Urothelium cell line (cell line): ENCODE measurements at places on chromosomes 4 and X.

- DNase-seq = no peak
Observed at GRCh38 chr4:182067828-182068227, 175.4 kb upstream of the TENM3 start.

DNA sequence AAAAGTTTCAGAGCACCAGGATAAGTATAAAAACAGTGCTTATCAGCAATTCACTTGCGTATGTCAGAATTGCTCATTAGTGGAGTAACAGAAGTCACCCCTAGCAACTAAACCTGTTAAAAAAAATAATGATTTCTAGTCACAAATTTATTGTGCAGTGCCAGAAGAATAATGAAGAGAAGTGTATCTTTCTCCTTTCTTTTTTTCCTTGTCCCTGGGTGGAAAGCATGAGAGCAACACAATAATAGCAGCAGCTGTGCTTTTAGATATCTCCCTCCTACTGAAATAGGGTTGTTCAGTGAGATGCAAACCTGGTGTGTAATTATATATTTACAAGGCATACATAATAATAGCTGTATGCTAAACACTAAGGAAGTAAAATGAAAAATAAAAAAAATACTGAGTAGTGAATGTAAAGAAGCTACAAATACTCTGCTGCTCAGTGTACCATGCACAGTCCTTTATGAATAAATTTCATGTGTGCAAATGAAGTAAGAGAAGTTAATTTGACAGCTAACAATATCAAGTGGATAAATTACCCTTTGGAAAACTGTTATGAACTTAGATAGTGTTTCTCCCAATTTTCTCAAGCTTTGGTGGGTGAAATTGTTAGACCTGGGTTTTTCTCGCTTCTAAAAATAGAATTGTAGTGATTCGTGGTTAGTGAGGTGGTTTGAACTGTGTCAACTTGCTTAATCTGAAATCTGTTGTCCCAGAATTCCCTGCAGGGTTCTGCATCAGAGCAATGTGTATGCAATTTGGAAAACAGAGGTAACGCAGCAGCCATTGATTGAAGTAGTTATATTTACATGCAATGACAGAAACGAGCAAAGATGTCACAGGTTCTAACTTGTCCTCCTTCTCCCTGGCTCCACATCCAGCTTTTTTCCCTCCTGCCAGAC lies 125.7 kb upstream of the NDST3 start:
- no peak for DNase-seq

DNA sequence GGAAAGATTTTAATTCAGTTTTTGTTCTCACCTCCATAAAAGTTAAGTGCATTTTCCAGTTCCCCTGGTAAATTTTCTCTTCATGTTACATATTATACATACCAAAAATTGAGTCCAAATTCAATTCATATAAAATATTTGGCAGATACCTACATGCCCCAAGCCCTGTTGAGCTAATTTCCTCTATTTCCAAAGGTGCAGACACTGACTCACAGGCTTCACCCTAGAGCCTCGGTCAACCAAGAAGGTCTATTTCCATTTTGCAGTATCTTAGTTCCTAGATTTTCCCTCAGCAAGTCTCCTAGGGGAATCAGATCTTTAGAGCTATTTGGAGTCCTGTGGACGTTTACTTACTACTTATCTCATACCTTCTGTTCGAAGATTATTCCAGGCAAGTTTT lies 174.4 kb downstream of the TSPAN5 start:
- peak; percentile 37 for DNase-seq

DNA sequence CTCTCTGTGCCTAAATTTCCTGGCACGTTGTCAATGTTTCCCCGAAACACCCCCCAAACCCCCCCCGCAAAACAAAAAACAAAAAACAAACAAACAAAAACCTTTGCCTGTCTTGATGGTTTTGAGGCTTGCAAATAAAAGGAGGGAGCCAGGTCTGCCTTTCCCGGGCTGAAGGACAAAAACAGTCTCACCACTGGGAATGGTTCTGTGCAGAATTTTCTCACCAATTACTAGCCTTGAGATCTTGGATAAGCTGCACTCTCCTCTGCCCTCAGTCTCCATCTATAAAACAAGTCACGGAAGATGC lies 15.5 kb downstream of the NKX3-2 start:
- no peak for DNase-seq

- peak; percentile 22 for DNase-seq
Observed at GRCh38 chr4:16864199-16864598, 34.2 kb downstream of the LDB2 start.

DNA sequence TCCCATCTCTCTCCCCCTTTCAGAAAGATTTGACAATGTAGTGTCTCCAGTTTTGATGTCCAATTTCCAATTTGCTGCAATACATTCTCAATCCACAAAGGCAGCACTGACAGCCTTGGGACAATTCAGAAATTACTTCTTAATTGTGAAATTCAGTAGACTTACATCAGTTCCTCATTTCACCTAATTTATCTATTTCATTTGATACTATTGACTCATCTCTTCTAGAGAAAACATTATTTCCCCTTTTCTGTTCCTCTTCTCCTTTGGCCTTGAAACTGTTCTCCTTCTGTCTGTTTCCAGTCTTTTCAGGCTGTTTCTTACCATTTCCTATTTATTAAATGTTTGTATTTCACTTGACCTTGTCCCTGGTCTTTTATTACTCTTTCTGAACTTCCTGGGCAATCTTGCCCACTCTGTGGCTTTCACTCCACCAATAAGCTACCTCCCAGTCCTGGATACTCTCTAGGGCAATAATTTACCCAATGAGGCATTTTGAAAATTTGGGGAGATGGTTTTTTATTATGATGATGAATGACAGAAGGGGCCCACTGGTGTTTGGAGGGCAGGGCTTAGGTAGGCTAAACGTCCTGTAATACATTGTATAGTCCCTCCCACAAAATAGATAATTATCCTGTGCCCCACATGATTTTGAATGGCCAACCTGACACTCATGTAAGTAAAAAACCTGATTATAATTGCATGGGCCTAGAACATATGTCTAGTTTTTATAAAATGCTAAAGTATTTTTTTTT lies 498.0 kb upstream of the BOD1L1 start:
- no peak for DNase-seq

GRCh38 chr4:40251366-40251765 lies 54.5 kb downstream of the RHOH start:
- peak; percentile 34 for DNase-seq

DNA sequence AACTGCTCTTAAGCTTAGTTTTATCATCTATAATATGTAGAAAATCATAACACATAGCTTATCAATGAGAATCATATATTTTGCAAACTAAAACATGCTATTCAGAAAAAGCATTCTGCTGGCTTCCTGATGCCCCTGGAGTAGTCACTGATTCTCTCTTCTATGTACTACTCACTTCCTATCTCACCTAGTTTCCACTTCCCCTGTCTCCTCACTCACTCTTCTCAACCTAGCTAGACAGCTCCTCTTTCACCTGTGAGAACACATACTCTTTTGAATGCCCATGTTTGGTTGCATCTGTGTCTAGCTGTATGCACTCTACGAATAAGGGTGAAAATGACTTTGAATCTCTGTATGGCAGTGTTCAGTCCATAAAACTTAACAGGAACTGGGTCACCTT lies 9.3 kb downstream of the TMEM144 start:
- DNase-seq = no peak

GRCh38 chr4:10129196-10130177 lies 12.9 kb upstream of the WDR1 start:
- DNase-seq = no peak

GRCh38 chr4:148215202-148215601 lies 227.0 kb downstream of the NR3C2 start:
- DNase-seq = no peak

DNA sequence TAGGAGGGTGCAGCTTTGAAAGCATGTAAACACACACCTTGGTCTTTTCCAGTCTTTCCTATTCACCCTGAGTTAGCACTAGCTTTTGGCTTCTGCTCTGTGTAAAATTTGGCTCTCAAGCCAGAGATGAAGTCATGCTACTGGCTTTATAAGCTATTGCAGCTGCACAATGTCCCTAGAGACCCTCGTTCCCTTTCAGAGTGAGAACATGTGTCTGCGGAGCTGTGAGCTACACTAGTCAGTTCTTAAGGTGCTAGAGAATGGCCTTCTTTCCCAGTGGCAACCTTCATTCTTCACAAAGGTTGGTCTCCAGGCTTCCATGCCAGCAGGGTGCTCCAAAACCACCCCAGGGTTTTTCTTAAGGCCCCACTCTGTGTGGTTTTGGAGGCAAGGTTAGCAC lies 199.1 kb downstream of the SPATA18 start:
- DNase-seq = no peak

DNA sequence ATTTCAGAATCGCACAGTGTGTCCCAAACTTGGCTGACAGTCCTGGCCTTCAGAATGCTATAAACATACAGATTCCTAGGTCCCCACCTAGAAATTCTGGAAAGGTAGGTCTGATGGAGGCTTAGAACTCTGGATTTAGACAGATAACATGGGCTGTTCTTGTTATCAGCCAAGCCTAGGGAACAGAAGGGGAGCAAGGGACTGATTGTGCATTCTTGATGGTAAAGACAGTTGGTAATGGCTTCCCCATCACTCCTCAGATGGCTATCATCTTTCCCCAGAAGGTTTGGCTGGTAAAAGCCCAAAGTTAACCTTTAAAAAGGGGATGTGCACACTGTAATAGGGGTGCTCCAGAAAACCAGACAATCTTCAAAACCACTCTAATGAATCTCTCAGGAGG lies 35.7 kb downstream of the DIPK2B start:
- DNase-seq = no peak

DNA sequence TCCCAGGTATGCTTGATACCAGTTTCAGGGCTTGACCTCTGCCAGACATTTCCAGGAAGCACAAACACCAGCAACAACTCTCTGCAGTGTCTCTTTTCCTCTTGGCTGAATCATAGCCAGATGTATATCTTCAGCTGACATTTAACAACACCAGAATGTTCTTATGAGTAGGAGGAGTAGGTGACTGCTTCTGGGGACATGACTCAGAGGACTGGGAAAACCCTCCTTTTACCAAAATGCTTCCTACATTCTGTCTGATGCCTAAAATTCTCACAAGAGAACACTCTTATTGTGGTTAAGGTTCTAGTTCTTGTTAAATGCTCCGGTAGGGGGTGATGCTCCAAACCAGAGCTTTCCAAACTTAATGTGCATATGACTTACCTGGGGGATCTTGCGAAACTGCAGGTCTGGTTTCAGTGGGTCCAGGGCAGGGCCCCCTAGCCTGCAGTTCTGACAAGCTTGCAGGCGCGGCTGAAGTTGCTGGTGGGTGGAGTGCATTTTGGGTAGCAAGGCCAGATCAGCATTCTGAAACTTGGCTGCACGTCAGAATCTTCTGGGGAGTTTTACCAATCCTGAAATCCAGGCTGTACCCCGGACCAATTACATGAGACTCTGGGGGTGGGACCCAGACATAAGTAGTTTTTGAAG lies 329.3 kb upstream of the RPS6KA3 start:
- no peak for DNase-seq
